Upper lobe of right lung (tissue), 1 donor: ENCODE measurements at places on chromosomes 2 and 18. TPM values are rescaled to one million over a fixed set of nuclear protein-coding genes. Genes with fewer than 3 reads are reported as not detected.

ANKRD30B gene
- not detected for total RNA-seq

DLX2 gene
- total RNA-seq, result not detected

C2orf66 gene
- 0.38 TPM for total RNA-seq

SNRNP200 gene
- 91.2 TPM for total RNA-seq

MAP3K19 gene
- total RNA-seq, result not detected

STARD7 gene
- 156 TPM for total RNA-seq

GRHL1 gene
- 2.7 TPM for total RNA-seq

CHRNG gene
- not detected for total RNA-seq

DNA sequence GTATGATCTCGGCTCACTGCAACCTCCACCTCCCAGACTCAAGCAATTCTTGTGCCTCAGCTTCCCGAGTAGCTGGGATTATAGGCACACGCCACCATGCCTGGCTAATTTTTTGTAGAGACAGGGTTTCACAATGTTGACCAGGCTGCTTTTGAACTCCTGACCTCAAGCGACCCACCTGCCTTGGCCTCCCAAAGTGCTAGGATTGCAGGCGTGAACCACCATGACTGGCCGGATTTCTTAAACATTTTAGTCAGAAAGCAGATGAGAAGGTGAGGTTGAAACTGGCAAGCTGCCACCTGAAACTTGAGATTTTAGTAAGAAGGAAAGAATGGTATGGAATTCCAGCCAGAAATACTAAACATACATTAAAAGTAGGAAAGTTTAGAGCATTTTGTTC, 31.9 kb downstream of the KLHL23 start:
- H3K27me3 ChIP-seq, result peaks cover 14% of the 10 kb centered on the region
- no peak for DNase-seq
- H3K27ac ChIP-seq, result no peak overlapping the region
- no peak overlapping the region for H3K4me3 ChIP-seq
- H3K4me1 ChIP-seq, result peaks cover 7% of the 10 kb centered on the region

DNA sequence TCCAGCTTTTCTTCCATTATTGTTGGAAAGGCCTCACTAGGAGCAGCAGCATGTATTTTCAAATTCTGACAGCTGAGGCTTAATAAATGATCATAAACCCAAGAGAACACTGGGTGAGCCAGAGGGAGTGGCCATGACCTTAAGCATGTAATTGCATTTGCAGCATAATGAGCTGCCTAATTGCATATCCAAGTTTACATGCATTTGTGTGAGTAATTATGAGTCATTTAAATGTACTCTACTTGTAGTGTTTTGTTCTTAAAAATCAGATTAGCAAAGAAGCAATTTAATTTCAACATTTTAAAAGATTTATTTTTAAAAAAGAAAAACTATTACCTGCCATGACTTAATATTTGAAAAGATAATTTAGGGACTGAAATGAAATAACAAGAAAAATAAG, 74.8 kb downstream of the NOL10 start:
- no peaks in the 10 kb centered on the region for H3K36me3 ChIP-seq
- DNase-seq, result no peak
- no peaks in the 10 kb centered on the region for H3K27me3 ChIP-seq
- H3K4me1 ChIP-seq, result no peaks in the 10 kb centered on the region

DNA sequence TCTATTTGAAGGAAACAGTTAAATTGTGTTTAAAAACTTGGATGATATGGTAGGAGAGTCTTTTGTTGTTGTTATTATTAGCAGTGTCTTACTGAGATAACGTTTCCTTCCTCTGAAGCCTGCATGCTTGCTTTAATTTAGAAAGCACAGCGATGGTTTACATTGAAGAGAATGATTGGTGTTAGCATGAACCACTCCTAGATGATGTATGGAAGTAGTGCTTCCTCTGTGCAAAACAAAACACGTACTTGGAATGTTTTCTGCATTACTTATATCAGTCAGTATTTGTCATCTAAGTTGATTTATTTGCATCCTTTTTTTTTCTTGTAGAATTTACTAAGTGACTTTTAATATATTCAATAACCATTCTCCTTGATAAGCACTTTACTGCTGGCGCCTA, 89.0 kb downstream of the UGGT1 start:
- peaks cover 82% of the 10 kb centered on the region for H3K36me3 ChIP-seq
- no peak overlapping the region for H3K27ac ChIP-seq
- no peaks in the 10 kb centered on the region for H3K4me1 ChIP-seq
- no peaks in the 10 kb centered on the region for H3K27me3 ChIP-seq

GRCh38 chr18:23416298-23416697, 36.8 kb upstream of the RIOK3 start:
- no peaks in the 10 kb centered on the region for H3K27me3 ChIP-seq
- H3K27ac ChIP-seq, result no peak overlapping the region
- no peak overlapping the region for H3K4me3 ChIP-seq
- no peaks in the 10 kb centered on the region for H3K36me3 ChIP-seq
- H3K4me1 ChIP-seq, result no peaks in the 10 kb centered on the region

- no peaks in the 10 kb centered on the region for H3K36me3 ChIP-seq
- H3K27ac ChIP-seq, result no peak overlapping the region
- no peak overlapping the region for H3K4me3 ChIP-seq
- no peaks in the 10 kb centered on the region for H3K4me1 ChIP-seq
These were observed 39.1 kb downstream of the NTSR2 start for GRCh38 chr2:11630855-11631254.

DNA sequence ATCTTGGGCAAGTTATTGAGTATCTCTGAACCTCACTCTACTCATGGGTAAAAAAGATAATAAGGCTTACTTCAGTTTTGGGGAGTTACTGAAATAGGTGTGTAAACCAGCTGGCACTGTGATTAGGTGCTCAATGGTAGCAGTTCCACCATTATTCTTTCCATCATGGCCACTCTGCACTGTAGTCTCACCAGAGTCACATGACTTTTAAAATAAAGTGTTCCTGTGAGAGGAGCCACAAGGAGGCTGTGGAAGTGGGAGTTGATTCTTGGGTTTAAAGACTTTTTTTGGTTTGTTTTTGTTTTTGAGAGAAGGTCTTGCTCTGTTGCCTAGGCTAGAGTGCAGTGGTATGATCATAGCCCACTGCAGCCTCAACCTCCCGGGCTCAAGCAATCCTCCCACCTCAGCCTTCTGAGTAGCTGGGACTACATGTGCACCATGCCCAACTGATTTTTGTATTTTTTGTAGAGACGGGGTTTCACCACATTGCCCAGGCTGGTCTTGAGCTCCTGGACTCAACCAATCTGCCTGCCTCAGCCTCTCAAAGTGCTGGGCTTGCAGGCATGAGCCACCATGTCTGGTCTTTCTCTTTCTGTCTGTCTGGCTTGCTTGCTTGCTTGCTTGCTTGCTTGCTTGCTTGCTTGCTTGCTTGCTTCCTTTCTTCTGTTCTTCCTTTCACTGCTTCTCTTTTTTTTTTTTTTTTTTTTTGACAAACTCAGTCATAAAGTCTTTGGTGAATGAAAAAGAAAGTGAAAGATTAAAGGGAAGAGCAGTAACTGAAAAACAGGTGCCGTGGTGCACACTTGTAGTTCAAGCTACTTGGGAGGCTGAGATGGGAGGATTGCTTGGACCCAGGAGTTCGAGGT, 21.2 kb upstream of the ACVR1 start:
- no peaks in the 10 kb centered on the region for H3K27me3 ChIP-seq
- no peaks in the 10 kb centered on the region for H3K4me1 ChIP-seq
- no peaks in the 10 kb centered on the region for H3K36me3 ChIP-seq

DNA sequence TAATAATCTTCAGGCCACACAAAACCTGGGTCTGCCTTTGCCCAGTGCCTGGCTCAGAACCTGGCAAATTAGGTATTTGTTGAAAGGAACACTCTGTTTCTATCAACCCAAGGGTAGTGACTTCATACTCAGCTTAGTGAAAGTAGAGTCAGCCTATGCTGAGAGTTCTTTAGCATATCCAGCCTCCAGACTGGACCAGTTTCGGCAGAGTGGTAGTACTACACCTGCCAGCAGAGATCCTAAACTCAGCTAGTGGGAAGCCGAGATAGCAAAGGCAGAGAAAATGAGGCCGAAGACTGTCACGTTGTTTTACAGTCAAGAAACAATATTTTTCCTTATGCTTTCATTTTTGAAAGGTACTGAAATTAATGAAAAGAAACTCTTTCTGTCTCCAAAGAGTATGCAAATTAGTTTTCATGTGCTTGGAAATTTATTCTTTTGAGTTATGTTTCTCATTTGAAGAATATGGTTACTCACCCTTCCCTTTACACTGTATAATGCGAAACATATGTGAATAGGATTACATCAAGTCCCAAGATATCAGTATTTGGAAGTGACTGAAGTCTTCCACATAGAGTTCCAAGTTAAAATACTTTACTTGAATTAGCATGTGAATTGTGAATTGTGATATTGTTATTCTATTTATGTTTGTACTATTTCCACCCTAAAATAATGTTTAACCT, 52.2 kb upstream of the UGP2 start:
- no peaks in the 10 kb centered on the region for H3K4me1 ChIP-seq
- H3K36me3 ChIP-seq, result no peaks in the 10 kb centered on the region
- no peak overlapping the region for H3K4me3 ChIP-seq
- no peak overlapping the region for H3K27ac ChIP-seq
- H3K27me3 ChIP-seq, result no peaks in the 10 kb centered on the region
- no peak for DNase-seq

DNA sequence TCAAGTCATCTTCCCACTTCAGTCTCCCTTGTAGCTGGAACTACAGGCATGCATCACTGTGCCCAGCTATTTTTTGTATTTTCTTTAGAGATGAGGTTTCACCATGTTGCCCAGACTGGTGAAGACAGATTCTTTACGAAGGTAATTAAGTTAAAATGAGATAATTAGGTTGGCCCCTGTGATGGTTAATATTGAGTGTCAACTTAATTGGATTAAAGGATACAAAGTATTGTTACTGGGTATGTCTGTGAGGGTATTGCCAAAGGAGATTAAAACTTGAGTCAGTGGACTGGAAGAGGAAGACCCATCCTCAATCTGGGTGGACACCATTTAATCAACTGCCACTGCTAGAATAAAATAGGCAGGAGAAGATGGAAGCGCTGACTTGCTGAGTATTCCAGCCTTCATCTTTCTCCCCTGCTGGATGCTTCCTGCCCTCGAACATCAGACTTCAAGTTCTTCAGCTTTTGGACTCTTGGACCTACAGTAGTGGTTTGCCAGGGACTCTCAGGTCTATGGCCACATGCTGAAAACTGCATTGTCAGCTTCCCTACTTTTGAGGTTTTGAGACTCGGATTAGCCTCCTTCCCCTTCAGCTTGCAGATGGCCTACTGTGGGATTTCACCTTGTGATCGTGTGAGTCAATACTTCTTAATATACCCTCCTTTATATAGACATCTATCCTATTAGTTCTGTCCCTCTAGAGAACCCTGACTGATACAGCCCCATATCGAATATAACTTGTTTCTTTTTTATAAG, 269.1 kb downstream of the TMX3 start:
- H3K27me3 ChIP-seq, result no peaks in the 10 kb centered on the region
- no peak overlapping the region for H3K4me3 ChIP-seq
- H3K27ac ChIP-seq, result no peak overlapping the region
- H3K36me3 ChIP-seq, result no peaks in the 10 kb centered on the region

DNA sequence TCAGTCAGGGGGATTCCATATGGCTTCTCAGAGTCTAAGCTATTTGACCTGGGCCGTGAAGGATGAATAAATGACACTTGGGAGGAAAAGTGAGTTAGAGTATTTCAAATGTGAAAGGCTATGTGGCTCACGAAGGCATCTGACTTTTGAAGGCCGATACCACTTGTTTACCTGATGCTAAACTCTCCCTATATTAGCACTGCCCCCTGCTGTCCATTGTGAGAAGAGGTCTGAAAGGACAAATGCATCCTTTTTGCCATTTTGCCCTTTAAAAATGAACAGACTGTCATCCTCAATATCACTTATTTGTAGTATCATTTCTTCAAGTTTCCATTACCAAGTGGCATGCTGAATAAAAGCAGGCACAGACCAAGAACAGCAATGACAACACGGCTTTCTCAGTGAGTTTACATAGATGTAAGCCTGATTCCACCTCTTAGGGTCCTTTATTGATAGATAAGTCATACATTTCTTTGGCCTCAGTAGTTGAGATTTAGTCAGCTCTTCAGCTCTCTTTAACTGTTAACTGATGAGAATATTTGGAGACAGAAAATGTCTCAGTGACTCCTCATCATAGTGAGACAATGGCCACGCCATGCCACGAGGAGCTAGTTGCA, 40.1 kb downstream of the DOCK10 start:
- no peak overlapping the region for H3K4me3 ChIP-seq
- H3K27ac ChIP-seq, result no peak overlapping the region
- no peaks in the 10 kb centered on the region for H3K27me3 ChIP-seq
- H3K36me3 ChIP-seq, result no peaks in the 10 kb centered on the region
- DNase-seq, result no peak
- H3K4me1 ChIP-seq, result no peaks in the 10 kb centered on the region

DNA sequence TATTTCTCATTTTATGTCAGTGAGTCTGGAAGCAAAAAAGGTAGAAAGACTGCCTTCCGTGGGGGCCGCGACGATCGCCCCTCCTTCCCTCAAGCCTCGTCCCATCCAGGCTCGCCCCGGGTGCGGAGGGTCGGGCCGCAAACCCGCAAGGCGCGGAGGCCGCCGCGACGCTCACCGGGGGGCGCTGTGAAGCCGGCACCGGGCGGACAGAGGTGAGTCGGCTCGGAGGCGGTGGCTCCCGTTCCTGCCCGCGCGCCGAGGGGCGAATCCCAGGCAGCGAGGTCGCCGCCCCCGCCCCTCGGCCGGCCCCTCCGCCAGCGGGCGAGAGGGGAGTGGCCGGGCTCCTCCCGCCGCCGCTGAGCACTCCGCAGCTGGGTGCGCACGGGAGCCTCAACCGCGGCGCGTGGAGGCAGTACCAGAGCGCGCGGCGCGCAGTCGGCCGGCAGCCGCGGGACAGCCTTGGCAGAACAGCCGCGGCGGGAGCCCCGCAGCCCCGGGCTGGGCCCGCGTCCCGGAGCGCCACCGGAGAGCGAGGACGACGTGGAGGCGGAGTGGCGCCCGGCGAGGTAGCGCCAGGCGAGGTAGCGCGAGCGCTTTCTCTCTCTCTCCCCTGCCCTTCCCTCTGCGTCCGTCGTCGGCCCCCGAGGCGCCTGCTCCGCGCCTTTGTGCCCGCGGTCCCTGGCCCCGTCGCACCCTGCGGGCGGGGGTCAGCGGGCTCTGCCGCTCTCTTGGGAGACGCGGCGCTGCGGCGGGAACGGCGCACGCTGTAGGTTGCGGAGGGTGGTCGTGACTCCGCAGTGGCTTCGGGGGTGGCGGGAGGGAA, at the start of gene MYO1B:
Gene MYO1B, plus strand, starts transcription at position 359 of the 823 bp plus-strand sequence. CDS start 31,492 bp downstream, outside the sequence.
- peak within 1 kb of the TSS; percentile 77 for H3K4me3 ChIP-seq
- H3K27ac ChIP-seq, result peak within 1 kb of the TSS; percentile 85
- H3K4me1 ChIP-seq, result peaks cover 32% of the 10 kb centered on the region
- no peaks in the 10 kb centered on the region for H3K27me3 ChIP-seq
- DNase-seq, result peak; percentile 92
- no peaks in the 10 kb centered on the region for H3K36me3 ChIP-seq

DNA sequence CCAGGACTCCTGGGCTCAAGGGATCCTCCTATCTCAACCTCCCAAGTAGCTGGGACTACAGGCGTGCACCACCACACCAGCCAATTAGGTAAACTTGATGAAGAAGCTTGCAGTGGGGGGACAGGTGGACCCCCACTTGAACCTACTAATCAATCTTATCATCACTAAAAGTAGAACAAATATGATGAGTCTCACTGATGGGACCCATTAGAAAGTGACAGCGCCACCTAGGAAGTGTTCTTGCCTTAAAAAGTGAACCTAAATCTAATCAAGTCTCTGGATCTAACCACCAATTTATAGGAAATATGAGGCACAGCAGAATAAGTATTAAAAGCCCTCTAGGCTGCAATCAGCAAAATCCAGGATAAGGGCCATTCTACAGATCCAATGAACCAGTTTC, 79.2 kb downstream of the BIN1 start:
- no peak for DNase-seq
- H3K4me3 ChIP-seq, result no peak overlapping the region
- H3K36me3 ChIP-seq, result no peaks in the 10 kb centered on the region

- peak overlapping the region; percentile 64 for H3K4me3 ChIP-seq
- no peaks in the 10 kb centered on the region for H3K36me3 ChIP-seq
- peak overlapping the region; percentile 93 for H3K27ac ChIP-seq
- peaks cover 25% of the 10 kb centered on the region for H3K4me1 ChIP-seq
- DNase-seq, result peak; percentile 69
These were observed 1.7 kb downstream of the CYP1B1 start for GRCh38 chr2:38074058-38074763.
